ENCODE measurements at places on chromosomes 11 and 22. TPM values are rescaled to one million over a fixed set of nuclear protein-coding genes. Genes with fewer than 3 reads are reported as not detected.
A peak's percentile ranks its signal among the peaks of the same experiment; 100 is the strongest.

- no peak for DNase-seq
These were observed 9.2 kb downstream of the CLDN5 start for GRCh38 chr22:19514831-19515565.

DNA sequence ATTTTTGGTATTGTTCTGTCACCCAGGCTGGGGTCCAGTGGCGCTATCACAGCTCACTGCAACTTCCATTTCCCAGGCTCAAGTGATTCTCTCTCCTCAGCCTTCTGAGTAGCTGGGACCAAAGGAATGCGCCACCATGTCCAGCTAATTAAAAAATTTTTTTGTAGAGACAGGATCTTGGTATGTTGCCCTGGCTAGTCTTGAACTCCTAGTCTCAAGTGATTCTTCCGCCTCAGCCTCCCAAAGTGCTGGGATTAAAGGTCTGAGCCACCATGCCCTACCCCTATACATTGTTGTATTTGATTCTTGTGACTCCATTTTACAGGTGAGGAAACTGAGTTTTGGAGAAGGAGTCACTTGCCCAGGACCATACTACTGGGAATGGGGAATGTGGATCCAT lies 11.9 kb downstream of the KIAA1671 start:
- DNase-seq = no peak

GRCh38 chr11:113681711-113682413 lies 24.2 kb downstream of the TMPRSS5 start:
- DNase-seq = no peak

GRCh38 chr11:83070731-83071566 lies 748 bp downstream of the RAB30 start:
- peak; percentile 77 for DNase-seq

DNA sequence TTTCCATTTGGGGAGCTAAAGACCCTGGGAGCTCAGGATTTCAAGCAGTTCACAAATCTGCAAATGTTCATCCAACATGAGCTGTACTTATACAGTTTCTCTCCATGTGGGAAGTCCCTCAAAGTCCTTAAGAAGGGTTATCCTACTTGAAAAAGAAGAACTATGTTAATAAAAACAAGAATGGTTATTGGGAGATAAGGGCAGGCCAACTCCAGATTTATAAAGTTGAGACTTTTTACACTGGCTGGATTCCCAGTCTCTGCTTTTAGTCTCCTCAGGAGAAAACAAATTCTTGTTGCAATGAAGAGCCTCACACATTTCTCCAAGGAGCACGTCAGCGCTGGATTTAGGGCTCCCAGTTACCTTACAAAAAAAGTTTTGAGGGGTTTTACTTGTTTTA lies 34.2 kb upstream of the CTTN start:
- no peak for DNase-seq

GRCh38 chr11:64872790-64873488 lies 5.5 kb downstream of the EHD1 start:
- DNase-seq = no peak

GRCh38 chr11:110366291-110366690 lies 63.5 kb upstream of the FDX1 start:
- peak; percentile 75 for DNase-seq

DNA sequence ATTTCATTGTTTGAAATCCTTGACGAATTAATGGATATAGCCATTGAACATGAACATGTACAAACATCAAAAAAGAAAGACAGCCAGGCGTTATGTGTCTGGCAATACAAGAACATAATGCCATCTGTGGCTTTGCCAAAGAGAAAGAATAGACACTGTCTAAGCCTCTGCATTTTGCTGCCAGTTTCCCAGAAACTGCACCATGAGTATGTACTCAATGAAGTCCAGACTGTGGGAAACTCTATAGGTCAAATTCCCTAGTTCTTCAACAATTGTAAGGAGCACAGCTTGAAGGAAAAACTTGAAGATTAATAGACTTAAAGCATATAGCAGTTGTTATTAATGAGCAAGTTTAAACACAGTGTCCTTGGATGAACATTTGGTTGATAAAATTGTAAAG lies 71.3 kb downstream of the BBOX1 start:
- DNase-seq = no peak

GRCh38 chr11:77109236-77110019 lies 6.8 kb downstream of the OMP start:
- no peak for DNase-seq

DNA sequence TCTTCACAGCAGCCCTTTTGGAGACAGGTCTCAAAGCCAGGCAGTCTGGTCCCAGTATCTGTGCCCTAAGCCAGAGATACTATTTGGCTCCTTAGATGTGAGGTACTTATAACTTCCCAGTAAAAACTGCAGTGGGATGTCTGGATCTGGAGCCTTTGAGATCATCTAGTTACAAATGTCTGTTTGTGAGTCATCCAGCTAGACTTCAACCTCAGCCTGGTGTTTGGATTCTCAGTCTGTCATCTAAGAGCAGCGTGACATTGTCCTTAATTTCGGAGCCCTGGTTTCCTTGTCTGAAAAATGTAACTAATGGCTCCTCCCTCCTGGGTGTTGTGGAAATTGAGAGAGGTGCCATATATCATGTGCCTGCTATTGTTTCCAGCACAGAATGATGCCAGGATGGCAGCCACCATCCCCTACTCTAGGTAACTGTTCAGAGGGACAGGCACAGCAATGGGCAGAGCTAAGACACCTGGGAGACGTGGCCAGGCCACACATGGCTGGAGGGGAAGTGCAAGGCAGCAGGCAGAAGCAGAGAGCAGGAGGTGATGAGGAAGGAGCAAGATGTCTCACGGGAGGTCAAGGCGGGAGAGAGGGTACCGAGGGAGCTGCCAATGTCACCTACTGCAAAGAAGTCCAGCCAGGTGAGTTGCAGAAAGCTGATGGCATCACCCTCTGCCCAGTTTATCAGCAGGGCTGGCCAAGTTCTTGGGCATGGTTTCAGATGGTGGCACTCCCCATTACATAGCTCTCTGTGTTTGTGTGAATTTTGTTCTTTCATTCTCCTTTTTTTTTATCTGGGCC lies 20.6 kb upstream of the ST3GAL4 start:
- DNase-seq = no peak

- peak; percentile 59 for DNase-seq
These were observed 48.9 kb downstream of the RTL6 start for GRCh38 chr22:44449061-44449682.

DNA sequence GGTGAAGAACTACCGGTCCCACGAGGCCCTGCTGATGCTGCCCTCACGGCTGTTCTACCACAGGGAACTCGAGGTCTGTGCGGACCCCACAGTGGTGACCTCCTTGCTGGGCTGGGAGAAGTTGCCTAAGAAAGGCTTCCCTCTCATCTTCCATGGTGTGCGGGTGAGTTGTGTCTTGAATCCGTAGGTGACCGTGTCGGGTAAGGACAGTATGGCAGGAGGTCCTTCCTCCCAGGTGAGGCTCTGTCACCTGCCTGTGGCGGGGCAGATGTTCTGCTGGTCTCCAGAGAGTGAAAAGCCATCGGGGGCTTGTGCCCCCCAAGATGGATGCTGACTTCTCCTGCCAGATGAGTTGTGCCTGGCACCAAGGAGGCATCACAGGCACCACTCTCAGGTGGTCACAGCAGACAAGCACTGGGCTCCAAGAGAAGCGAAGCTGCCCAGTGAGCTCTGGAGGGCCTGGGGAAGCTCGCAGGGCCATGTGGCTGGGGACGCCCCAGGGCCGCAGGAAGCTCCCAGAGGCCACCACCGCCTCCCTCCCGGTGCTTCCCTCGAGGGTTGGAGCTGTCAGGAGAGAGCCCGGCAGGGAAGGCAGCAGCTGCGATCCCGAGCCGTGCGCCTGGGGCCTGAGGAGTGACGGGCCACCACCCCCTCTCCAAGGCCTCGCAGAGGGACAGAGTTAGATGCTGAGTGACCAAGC lies 17.3 kb upstream of the PANX2 start:
- peak; percentile 53 for DNase-seq

GRCh38 chr22:44634426-44635321 lies 67.3 kb upstream of the PRR5 start:
- DNase-seq = no peak

GRCh38 chr11:4713241-4713640 lies 8.7 kb downstream of the MMP26 start:
- no peak for DNase-seq

DNA sequence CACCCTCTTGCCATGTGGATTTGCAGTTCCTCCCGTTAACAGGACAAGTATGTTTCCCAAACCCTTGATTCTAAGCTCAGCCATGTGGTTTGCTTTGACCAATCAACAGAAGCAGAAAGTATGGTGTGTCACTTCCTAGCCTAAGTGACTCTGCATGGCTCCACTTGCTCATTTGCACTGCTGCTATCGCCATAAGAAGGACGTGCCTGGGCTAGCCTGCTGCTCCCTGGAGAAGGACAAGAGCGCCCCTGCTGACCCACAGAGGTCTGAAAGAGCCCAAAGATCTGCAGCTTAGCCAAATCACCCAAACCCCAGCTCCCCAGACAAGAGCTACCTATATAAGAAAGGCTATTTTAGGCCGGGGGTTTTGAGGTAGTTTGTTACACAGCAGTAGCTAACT lies 18.0 kb downstream of the TBRG1 start:
- DNase-seq = no peak

- DNase-seq = no peak
These were observed 77.0 kb downstream of the DDIAS start for GRCh38 chr11:82978422-82979099.

DNA sequence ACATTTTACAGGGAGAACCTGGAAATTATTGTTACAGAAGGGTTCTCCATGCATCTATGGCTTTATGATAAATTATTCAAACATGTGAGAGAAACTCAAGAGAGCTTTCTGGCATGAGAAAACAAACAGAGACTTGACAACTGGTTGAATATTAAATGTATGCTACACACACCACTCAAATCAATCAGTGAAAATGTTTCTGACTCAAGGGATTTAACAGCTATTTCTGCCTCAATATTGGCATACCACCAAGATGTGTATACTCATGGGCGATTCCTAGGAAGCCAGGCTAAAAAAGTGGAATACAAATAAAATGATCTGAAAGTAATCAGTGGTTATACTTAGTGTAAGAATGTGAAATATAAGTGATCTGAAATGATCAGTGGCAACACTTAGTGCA lies 15.8 kb upstream of the OR51T1 start:
- no peak for DNase-seq

- DNase-seq = peak; percentile 45
These were observed 95.3 kb upstream of the FGF3 start for GRCh38 chr11:69914286-69915150.

DNA sequence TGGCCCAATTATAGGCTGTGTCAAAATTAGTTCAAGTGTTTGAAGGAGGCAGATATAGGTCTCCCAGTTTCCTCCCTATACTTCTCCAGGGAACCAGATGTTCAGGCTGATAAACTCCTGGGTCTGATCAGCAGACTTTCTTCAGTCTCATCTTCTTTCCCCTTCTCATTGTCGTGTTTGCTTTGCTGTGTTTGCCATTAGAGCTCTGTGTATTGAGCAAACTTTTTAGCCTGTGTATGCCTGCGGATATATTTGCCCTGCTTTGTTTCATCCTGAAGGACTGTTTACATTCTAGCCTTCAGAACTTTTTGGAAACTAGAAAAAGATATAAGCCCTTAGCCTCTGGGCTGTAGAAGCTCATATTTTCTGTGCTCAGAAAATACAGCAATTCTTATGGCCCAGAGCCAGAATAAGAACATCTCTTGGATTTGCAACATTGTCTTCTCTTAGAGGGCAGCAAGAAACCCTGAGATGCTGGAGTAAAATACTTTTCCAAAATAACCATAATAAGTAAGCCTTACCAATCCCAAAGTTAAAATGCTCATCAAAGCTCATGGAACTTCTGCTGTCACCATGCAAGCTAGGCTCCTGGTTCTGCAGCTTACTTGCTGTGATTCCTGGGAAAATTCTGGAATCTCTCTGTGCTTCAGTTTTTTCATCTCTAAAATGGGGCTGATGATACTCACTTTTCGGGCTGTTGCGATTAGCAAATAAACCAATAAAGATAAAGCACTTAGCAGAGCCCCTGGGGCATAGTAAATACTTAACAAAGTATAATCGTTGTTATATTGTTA lies 34.1 kb upstream of the ME3 start:
- no peak for DNase-seq

DNA sequence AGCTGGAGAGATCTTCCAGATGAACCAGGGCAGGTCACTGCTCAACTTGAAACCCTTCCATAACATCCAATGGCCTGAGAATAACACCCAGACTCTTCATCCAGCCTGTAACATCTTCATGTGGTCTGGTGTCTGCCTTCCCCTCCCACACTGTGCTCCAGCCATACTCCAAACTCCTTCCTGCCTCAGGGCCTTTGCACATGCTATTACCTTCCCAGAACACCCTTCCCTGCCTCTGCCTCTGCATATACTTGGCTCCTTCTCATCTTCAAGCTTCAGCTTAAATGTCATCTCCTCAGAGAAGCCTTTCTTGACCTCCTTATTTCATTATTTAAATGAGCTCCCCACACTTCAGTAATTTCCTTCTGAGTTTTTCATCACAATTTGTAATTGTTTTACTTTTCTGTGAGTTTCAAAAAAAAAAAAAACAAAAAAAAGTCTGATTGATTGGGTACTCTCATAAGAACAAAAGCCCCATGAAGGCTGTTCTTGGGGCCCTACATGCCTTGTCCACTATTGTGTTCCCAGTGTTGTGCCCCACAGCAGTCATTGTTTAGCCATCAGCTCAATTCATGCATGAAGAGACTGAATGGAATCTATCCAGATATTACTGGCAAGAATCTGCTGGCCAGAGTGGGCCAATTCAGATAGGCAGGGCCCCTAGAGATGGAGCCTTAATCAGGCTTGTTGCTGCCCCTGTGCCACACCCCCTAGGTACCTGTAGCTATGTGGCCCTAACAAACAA lies 22.1 kb downstream of the LMO1 start:
- DNase-seq = no peak

GRCh38 chr22:25360411-25360810 lies 141.0 kb downstream of the CRYBB2 start:
- no peak for DNase-seq

GRCh38 chr11:82034527-82034926 lies 699.1 kb downstream of the FAM181B start:
- DNase-seq = no peak

MMP13 gene
- not detected for total RNA-seq

BSCL2 gene
- total RNA-seq = 44.5 TPM

SC5D gene
- total RNA-seq = 60.0 TPM

NRGN gene
- total RNA-seq = 6.2 TPM

JHY gene
- total RNA-seq = 13.3 TPM

OR2D2 gene
- total RNA-seq = not detected

THY1 gene
- 3.8 TPM for total RNA-seq

C11orf42 gene
- not detected for total RNA-seq

CEND1 gene
- not detected for total RNA-seq

OR52E8 gene
- not detected for total RNA-seq

OTOG gene
- total RNA-seq = not detected

NELL1 gene
- total RNA-seq = 0.18 TPM

CLTCL1 gene
- 14.2 TPM for total RNA-seq

LIF gene
- total RNA-seq = 3.2 TPM

CDC42EP1 gene
- 83.1 TPM for total RNA-seq

GRM5 gene
- 0.13 TPM for total RNA-seq

FGF3 gene
- total RNA-seq = not detected

KLHL35 gene
- 3.6 TPM for total RNA-seq

PES1 gene
- total RNA-seq = 46.6 TPM

PKDREJ gene
- 0.18 TPM for total RNA-seq

FXYD6 gene
- total RNA-seq = 141 TPM

DERL3 gene
- 2.7 TPM for total RNA-seq

IFITM1 gene
- total RNA-seq = 344 TPM

Data from sciatic nerve (tissue), 2 donors.